Cardiac fibroblast (primary cell): ENCODE measurements at places on chromosomes 13 and 19.

DNA sequence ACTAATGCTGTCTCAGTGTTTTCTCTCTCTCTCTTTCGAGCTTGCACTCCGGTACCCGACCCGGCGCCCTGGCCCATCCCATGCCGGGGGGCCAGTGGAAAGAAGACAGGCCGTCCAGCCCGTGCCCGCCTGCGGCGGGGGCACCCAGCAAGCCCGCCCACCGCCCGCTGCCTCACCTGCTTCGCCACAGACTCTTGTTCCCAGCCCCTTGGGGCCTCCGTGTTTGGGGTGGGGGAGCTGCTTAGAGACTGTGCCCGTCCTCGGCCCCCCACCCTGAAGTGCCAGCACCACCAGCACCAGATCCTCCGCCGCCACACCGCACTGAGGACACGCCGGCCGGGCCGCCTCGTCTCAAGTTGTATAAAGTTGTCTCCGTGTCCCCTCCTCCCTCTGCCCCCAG is 2.4 kb downstream of the LENG9 start:
- DNase-seq = no peak

DNA sequence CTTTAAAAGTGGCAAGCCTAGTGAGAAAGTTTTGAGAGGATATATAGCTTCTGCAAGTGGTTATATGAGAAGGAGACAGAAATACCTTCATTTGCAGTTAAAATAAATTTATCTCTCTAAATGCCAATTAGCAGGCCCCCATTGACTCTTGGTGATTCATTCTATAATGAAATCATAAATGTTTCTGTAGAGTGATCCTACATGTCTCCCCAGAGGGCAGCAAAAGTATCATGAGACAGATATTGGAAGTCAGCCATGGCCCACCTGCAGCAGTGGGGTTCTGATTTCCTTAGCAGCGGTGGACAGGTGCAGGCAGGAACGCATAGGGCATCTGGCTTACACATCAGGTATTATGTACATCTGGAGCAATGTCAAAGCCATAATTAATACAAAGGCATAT is 385.4 kb upstream of the SLC10A2 start:
- DNase-seq = no peak

- DNase-seq = no peak
Measured at GRCh38 chr19:1649706-1650649, 2.4 kb downstream of the TCF3 start.

GRCh38 chr19:40525234-40526051 is 51.2 kb upstream of the SHKBP1 start:
- DNase-seq = no peak

- DNase-seq = no peak
Measured at GRCh38 chr19:33344573-33344925, 29.0 kb upstream of the CEBPG start.

DNA sequence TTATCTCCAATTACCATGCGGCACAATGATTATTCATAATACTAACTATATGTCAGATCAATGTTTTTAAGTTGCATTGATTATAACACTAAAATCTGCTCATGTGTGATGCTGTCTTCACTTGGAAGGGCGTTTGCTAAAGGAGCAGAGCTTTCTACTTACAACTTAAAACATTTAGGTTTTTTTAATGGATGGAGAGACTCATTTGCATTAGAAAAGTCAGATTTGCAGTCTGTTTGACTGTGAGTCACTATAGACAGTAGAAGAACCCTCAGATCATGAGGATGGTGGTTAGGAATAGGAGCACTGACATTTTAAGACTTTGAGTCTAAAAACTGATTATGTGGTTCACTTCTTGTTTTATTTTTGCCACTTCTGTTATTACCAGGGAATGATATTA is 364.6 kb downstream of the HS6ST3 start:
- DNase-seq = no peak

- DNase-seq = no peak
Measured at GRCh38 chr13:49806126-49806536, 13.6 kb upstream of the KPNA3 start.

- peak; percentile 88 for DNase-seq
Measured at GRCh38 chr13:29508130-29508875, 87.2 kb downstream of the SLC7A1 start.

DNA sequence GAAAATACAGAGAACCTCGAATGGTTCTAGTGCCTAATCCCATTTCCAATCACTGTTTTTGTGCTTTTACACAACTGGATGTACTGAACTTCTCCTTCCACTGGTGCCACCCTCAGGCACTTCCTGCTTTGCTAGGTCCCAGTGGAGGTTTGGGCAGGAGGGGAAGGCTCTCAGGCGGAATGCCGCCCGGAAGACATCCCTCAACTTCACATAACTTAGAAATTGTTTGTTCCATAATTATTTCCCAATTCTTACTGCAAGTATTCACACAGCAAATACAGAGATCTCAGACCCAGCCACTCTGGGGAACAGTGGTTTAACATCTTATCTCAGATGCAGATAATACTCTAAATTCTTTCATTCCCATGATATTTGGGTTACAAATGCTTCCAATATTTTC is 195.7 kb upstream of the IPO5 start:
- peak; percentile 97 for DNase-seq

DNA sequence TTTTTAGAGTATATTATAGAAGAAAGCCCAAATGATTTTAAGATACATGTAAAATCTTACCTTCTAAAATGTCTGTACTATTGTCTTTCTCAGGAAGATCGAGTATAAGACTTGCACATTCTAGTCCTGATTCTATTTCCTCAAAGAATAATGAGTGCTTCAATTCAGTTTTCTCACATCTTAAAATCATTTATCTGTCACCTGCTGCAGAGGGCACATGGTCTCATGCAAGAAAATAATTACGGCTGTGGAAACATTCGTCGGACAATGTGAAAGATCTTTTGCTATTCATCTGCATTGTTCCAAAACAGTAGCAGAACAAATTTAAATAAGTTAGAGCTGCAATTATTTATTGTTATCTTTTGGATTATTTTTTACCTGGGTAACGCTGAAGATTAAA is 1403.5 kb downstream of the PCDH9 start:
- no peak for DNase-seq

DNA sequence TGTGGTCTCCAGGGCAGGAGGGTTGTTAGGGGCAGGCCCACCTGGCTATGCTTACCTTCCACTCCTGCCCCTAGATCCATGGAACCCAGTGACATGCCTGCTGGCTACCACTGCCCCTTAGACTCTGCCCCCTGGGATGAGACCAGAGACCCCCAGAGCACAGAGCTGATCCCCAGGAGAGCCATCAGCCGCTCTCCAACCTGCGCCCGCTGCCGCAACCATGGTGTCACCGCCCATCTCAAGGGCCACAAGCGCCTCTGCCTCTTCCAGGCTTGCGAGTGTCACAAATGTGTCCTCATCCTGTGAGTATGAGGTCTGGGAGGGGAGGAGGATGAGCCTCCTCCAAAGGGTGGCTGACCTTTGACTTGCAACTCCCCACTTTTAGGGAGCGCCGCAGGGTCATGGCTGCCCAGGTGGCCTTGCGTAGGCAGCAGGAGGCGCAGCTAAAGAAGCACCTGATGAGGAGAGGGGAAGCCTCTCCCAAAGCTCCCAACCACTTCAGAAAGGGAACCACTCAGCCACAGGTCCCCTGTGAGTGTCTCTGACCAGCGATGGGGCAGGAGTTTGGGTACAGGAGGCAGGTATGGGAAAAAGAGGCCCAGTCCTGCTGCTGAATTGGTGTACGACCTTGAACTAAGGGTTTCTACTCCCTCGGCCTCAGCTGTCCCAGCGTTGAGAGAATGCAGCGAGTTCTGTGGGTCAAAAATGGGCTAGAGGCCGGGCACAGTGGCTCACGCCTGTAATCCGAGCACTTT is 2.7 kb downstream of the DMRTC2 start:
- no peak for DNase-seq

GRCh38 chr13:104740641-104741222 is 1674.5 kb upstream of the SLC10A2 start:
- no peak for DNase-seq

GRCh38 chr19:47094557-47095475 is 18.8 kb downstream of the ZC3H4 start:
- DNase-seq = no peak

- no peak for DNase-seq
Measured at GRCh38 chr13:102402290-102402689, 442 bp upstream of the FGF14 start.

DNA sequence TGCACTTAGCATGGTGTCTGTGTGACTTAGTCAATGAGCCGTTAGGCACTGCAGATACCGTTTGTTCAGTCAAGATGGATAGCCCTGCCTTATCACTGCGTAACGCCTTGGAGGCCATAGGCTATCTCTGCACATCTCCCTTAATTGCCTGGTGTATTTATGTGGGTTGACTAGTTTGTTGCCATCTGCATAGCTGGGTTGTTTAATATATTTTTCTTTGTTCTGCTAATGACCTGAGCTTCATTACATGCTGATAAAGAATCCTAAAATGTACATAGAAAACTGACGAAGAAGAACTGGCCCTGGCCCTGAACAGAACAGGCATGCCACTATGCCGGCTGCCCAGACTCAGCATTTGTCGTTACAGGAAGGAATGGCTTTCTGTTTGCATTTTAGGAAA is 297.8 kb downstream of the SHISA2 start:
- no peak for DNase-seq

DNA sequence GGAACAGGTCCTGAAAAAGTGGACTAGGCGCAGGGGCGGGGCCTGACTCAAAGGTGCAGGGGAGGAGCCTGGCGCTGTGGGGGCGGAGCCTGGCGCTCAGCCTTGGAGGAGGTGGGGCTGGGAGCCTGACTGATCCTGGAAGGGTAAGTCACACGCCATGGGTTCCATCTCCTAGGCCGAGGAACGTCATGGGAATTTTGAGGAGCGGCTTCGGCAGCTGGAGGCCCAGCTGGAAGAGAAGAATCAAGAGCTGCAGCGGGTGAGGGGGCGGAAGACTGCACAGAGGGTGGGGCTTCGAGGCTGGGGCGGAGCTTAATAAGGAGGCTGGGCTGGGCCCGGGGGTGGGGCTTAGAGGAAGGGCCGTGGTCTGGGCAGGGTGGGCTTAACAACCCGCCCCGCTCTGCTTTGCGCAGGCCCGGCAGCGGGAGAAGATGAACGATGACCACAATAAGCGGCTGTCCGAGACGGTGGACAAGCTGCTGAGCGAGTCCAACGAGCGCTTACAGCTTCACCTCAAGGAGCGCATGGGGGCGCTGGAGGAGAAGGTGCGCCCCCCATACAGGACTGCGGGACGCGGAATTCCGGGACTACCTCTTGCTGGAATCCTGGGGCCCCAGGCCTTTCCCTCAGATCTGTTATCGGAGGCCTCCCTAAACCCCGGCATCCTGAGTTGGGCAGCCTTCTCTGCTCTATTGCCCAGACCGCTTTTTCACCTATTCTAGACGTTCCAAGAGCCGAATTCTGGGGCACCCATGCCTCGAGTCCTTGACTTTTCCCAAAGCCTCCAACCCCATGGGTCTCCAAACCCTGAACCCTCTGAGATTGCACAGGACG is 14.5 kb downstream of the PPFIA3 start:
- DNase-seq = peak; percentile 65

GRCh38 chr13:106484537-106485193 is 50.8 kb downstream of the EFNB2 start:
- peak; percentile 45 for DNase-seq

DNA sequence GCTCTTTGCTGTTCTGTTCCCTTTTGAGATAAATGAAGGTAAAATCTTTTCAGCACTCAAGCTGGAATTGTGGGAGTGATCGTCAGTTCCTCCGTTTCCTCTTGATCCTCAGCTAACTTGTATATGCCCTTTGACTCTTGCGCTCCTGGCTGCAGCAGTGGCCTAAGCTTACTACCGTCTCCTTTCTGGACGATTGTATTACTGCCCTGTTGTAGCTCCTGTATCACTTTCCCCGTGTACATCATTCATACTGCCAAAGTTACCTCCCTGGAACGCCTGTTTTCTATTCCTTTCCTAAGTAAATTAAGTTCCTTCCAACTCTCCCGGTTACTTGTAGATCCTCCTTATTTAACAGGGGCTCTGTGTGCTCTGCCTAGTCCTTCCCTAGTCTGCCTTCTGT is 36.9 kb downstream of the WASF3 start:
- DNase-seq = no peak

GRCh38 chr13:95447814-95448213 is 104.7 kb upstream of the CLDN10 start:
- DNase-seq = no peak

- DNase-seq = peak; percentile 40
Measured at GRCh38 chr19:29841559-29842367, 30.0 kb downstream of the CCNE1 start.

- DNase-seq = no peak
Measured at GRCh38 chr13:68050761-68051160, 820.6 kb upstream of the PCDH9 start.

GRCh38 chr19:2381148-2381820 is 21.2 kb downstream of the TMPRSS9 start:
- no peak for DNase-seq

- no peak for DNase-seq
Measured at GRCh38 chr13:85009447-85009846, 789.8 kb downstream of the SLITRK6 start.

DNA sequence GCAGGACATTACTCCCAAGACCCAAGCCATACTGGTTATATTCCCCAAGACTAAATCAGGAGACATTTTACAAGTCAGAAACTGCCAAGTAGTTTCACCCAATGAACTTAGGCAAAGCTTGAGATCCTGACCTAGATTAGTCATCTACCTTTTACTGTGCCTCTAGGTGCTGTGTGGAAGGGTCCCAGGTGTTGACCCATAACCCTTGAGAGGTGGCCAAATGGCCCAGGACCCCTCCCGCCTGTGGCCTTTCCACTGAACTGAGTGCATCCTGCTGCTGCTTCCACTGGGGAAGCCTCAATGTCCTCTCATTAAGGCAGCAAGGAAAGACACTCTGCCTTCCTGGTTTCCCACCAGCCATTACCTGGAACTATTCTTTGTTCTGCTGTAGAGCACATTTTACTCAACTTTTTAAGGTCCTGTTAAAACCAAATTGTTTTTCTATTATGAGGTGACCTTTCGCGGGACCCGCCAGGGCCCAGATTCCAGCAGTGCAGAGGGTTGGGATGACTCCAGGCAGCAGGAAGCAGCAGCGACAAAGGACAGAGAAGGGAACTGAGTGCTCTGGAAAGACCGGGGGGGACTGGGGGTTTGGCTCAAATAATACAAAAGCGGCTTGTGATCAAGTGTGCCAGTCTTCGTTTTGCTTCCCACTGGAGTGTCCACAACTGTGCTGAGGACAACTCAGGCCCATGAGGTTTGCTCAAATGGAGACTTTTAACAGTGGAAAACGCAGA is 27.1 kb downstream of the ANKRD10 start:
- DNase-seq = no peak
